ENCODE measurements at places on chromosomes 5 and 9. TPM values are rescaled to one million over a fixed set of nuclear protein-coding genes. Genes with fewer than 3 reads are reported as not detected.

DNA sequence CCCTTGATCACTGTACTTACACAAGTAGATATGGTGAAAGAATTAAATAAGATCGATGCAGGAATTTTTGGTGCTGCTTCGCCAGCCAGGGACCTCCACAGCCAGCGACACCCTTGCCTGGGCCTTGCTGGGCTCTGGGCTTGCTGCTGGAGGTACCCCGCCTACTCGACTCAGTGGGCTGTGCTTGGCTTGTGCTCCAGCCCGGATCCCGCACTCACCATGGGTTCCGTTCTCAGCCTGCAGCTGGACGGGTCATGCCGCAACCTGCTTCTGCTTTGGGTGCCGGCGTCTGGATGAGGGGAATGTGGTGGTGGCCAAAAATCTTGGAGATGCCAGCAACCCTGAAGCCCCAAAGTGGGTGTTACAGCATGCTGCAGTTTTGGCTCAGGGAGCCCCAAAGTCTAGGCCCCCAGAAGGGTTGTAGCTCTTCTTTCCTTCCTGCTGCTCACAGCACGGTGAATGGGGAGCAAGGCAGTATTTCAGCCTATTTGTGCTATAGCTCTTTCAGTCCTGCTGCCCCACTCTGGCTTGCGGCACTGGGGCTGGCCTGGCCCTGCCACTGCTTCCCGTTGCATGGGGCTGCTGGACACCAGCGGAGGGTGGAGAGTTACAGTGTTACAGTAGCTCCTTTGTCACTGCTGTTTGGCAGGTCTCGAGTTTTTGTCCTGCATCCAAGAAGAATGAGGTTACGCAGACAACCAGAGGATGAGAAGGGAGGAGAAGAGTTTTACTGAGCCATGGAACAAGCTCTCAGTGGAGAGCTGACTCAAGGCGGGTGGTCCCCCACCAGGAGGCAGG, 48.0 kb downstream of the TARS1 start:
- no peak for DNase-seq

FBLL1 gene
- not detected for total RNA-seq

DNA sequence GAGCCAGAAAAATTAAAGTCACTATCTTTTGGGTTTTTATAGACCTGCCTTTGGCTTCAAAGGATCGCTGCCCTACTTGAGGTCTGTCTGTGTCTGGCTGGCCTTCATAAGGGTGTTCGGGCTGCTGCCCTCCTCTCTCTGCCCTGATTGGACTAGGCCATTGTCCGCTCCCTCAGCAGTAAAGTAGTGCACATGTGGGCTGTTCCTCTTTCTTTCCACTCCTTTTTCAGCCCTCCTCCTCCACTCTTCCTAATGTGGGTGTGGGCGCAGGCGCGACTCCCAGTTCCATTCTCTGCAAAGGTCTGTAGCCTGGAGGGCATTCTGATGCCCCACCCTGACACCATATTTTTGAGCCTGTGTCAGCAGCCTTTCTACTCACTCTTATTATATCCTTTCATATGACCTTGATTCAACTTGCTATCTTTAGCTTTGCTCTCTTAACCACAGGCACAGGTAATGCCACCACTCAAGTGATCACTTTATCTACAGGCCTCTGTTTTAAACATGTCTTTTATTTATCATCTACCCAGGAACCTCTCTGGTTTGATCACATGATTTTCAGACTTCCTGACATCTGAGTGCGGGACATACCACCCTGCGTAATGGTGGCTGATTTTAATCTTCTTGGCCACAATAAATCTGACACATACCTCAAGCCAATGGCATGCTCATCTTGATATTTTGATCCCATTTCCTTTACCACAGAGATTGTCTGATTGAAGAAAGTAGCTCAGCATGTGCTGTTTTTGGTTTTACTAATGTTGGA, 144.5 kb downstream of the AOPEP start:
- DNase-seq: no peak

F12 gene
- 2.2 TPM for total RNA-seq

GRCh38 chr5:39424736-39425637, at the start of gene DAB2:
Gene DAB2 (minus strand): TSS chr5:39424980. CDS start chr5:39394320, 30,660 bp downstream.
- DNase-seq: peak; percentile 55

GRCh38 chr5:159026781-159027180, 72.9 kb downstream of the EBF1 start:
- DNase-seq: no peak

PTPRD gene
- not detected for total RNA-seq

- no peak for DNase-seq
Observed at GRCh38 chr9:72743836-72744235, 209.0 kb downstream of the ALDH1A1 start.

CDC25C gene
- total RNA-seq: 19.1 TPM

- no peak for DNase-seq
Observed at GRCh38 chr5:134133188-134133994, 18.9 kb downstream of the TCF7 start.

DNA sequence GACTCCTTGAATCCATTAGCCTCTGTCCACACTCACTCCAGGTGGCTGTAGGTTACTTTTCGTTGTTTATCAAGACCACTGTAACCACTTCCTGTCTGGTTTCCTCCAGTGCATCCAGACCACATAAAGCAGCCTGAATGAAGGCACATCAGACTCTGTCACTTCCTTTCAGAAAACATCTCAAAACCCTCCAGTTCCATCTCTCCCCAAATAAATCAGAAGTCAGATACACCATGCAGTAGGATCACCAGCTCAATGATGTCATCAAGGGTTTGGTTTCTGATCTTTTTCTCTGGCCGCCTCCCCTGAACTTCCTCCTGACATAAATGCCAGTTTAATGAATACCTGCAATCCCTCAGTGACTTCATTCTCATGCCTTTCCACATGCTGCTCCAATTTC, 161.2 kb downstream of the ZNF462 start:
- no peak for DNase-seq

DNA sequence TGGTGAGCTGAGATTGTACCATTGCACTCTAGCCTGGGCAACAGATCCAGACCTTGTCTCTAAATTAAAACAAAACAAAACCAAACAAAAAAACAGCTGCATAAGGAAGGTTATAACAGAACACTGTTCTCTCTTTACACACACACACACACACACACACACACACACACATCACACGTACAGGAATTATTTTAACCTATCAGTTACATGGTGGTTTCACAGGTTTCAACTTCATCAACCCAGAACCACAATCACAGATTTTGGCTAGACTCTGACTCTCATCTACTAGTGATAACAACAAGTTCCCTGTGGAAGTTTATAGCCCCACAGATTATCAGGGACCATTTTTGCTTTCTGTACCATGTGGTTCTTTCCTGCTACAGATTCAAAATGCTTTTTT, 60.2 kb downstream of the RPS23 start:
- no peak for DNase-seq

GRCh38 chr9:123067136-123067535, 33.7 kb downstream of the GPR21 start:
- DNase-seq: no peak

All from activated naive CD4-positive, alpha-beta T cell treated with anti-CD3 and anti-CD28 coated beads, Interleukin-2, amount 50 U/mL, for 72 hours (primary cell).